ENCODE measurements at places on chromosomes 3 and 15. TPM values are rescaled to one million over a fixed set of nuclear protein-coding genes. Genes with fewer than 3 reads are reported as not detected.

DNA sequence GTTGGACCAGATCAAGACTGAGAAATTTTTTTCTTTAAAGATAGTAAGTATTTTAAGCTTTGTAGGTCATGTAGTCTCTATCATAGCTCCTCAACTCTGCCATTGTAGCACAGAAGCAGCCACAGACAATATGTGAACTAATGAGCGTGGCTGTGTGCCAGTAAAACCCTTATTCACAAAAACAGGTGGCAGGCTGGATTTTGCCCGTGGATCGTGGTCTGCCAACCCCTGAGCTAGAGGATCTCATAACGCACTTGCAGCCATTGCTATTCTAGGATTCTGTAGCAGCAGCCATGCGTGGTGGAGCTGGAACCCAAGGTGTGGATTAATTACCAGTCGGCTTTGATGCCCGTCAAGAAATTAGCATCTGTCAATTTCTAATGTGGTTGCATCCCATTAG lies 68.7 kb upstream of the PLXNA1 start:
- peaks cover 49% of the 10 kb centered on the region for H3K4me1 ChIP-seq
- H3K27ac ChIP-seq: no peak overlapping the region

Gene ST6GAL1
- total RNA-seq: 15.6 TPM

Gene CCR8
- total RNA-seq: not detected

Gene FETUB
- not detected for total RNA-seq

Gene B3GALNT1
- total RNA-seq: 9.6 TPM
